Hematopoietic multipotent progenitor cell treated with erythropoietin and hydrocortisone succinate and interleukin-3 and kit ligand, for 4 days (in vitro differentiated cells): ENCODE measurements at places on chromosomes 4 and X.

DNA sequence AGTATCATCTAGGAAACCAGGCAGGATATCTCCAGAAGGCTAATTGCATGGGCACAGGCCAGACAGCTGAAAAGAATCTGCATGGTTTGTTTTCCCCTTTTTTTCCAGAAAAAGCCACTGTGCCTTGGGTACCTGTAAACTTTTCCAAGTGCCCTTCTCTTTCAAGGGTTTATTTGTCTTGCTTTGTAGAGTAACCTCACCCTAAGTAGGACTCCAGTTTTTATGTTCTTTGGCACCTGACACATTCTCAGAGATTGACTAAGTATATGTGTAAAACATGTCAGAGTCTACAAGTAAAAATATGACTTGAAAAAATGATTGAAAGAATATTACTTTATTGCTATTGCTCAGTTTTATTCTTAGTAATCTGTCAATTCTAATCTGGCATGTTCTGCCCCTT, 70.7 kb upstream of the TEX13C start:
- DNase-seq = no peak

DNA sequence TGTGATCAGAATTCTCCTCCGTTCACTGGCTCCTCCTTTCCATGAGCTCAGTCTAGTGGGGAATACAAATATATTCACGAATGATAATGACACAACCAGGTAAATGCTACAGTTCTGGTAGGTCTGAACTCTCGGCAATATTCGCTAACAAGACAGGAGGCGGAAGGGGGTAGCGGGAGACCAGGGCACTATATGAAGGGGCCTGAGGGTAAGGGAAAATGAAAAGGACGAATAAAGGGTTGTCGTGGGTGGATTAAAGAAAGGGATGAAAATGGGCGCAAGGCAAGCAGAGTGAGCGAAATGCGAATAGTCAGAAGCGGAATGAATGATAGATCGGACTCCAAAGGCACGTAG, 743 bp downstream of the NKAP start:
- no peak for DNase-seq

- no peak for DNase-seq
Observed at GRCh38 chrX:130825525-130825924, 77.5 kb downstream of the ENOX2 start.

DNA sequence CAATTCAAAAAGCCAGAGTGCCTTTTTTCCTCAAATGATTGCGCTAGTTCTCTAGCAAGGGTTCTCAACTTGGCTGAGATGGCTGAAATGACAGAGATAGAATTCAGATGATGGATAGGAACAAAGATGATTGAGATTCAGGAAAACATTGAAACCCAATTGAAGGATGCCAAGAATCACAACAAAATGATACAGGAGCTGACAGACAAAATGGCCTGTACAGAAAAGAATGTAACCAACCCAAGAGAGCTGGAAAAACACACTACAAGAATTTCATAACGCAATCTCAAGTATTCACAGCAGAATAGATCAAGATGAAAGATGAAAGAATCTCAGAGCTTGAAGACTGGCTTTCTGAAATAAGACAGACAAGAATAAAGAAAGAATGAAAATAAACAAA, 51.7 kb upstream of the MMAA start:
- DNase-seq = no peak

DNA sequence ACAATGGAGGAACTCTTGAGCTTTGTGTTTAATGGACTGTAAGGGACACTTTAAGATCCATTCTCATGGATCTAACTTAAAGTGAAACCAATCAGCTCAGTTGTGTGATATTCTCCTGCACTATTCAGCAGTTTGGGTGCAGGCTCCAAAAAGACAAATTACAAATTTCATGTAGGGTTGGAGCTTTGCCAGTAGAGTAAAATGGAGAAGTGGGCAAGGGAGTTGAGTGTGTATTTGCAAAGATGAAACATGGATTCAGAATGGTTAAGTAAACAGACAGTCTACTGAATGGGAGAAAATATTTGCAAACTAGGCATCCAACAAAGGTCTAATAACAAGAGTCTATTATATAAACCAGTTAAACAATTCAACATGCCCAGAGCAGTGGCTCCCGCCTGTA, 21.2 kb upstream of the MID2 start:
- DNase-seq = peak; percentile 26

- DNase-seq = no peak
Observed at GRCh38 chrX:148600131-148600530, 99.7 kb downstream of the AFF2 start.

- DNase-seq = no peak
Observed at GRCh38 chr4:132992686-132993085, 156.4 kb upstream of the PCDH10 start.

GRCh38 chr4:6290769-6291547, 21.3 kb downstream of the WFS1 start:
- DNase-seq = no peak

- DNase-seq = no peak
Observed at GRCh38 chr4:100516225-100516624, 1.6 kb downstream of the EMCN start.
